Parietal lobe (tissue), 2 donors: ENCODE measurements at places on chromosomes 3 and 15. TPM values are rescaled to one million over a fixed set of nuclear protein-coding genes. Genes with fewer than 3 reads are reported as not detected.

The GXYLT2 gene
- 3.4 TPM for total RNA-seq

The C15orf39 gene
- total RNA-seq = 1.9 TPM

The GOLGA8S gene
- total RNA-seq = under 0.01 TPM

The PRR23E gene
- total RNA-seq = not detected

The DCBLD2 gene
- total RNA-seq = 45.4 TPM

The PLA2G4D gene
- total RNA-seq = not detected

The FES gene
- 3.1 TPM for total RNA-seq

The SLC51A gene
- total RNA-seq = not detected

The BNC1 gene
- total RNA-seq = not detected

The NDUFAF3 gene
- total RNA-seq = 43.8 TPM

The PRTG gene
- total RNA-seq = 7.2 TPM

The PLXNA1 gene
- 91.4 TPM for total RNA-seq

The FETUB gene
- total RNA-seq = not detected

The RETNLB gene
- total RNA-seq = not detected

The EPHB3 gene
- total RNA-seq = 5.3 TPM

The DPPA2 gene
- not detected for total RNA-seq

The LRTM1 gene
- not detected for total RNA-seq

The HESX1 gene
- not detected for total RNA-seq

The SMARCC1 gene
- total RNA-seq = 128 TPM

The GCNT3 gene
- total RNA-seq = not detected

The FRMD4B gene
- 110 TPM for total RNA-seq

The CPLX3 gene
- 1.6 TPM for total RNA-seq
